Naive thymus-derived CD8-positive, alpha-beta T cell (primary cell): ENCODE measurements at places on chromosomes 12 and 14. TPM values are rescaled to one million over a fixed set of nuclear protein-coding genes. Genes with fewer than 3 reads are reported as not detected.

DNA sequence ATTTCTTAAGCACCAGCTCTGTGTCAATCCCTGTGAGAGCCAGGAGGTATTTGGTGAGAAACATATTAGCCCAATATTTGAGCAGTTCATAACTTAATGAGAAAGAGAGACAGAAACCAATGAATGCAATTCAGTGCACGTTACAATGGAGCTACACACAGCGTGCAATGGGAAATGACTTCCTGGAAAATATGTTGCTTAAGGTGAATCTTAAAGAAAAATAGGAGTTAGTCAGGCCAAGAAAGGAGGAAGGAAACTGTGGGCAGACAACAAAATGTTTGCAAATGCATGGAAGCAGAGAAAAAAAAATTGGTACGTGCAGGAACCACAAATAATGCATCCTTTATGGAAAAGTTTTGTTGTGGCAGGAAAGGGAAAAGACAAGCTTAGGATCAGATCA is 481.7 kb downstream of the BCAT1 start:
- no peak for DNase-seq
- no peak overlapping the region for H3K27ac ChIP-seq
- no peaks in the 10 kb centered on the region for H3K27me3 ChIP-seq

DNA sequence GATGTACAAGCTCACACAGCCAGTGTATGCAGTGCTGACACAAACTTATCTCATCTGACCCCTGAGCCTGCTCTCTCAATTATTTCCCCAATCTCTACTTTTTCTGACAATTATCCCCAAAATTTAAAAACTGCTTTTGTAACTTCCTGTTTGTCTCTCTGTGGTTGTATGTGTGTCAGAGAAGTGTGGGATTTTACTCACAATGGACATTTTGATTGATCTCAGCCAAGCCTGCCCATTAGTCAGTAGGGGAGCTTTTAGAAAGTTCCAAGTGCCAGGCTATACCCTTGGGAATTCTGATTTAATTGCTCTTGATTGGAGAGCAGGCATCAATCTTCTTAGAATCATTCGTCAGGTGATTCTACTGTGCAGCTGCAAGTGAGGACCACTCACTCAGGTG is 64.9 kb upstream of the LMNTD1 start:
- H3K27me3 ChIP-seq, result no peaks in the 10 kb centered on the region
- no peak overlapping the region for H3K4me3 ChIP-seq
- no peak overlapping the region for H3K27ac ChIP-seq
- peaks cover 2% of the 10 kb centered on the region for H3K4me1 ChIP-seq
- DNase-seq, result no peak
- H3K36me3 ChIP-seq, result peaks cover 3% of the 10 kb centered on the region

GRCh38 chr14:77279719-77280118 is 8.7 kb upstream of the NGB start:
- H3K36me3 ChIP-seq, result no peaks in the 10 kb centered on the region
- no peaks in the 10 kb centered on the region for H3K27me3 ChIP-seq
- DNase-seq, result no peak

GRCh38 chr12:52662918-52663229 is 10.9 kb upstream of the KRT2 start:
- H3K4me1 ChIP-seq, result peaks cover 17% of the 10 kb centered on the region
- no peaks in the 10 kb centered on the region for H3K27me3 ChIP-seq
- no peak for DNase-seq
- H3K4me3 ChIP-seq, result no peak overlapping the region
- no peak overlapping the region for H3K27ac ChIP-seq
- H3K36me3 ChIP-seq, result no peaks in the 10 kb centered on the region

GRCh38 chr14:40623643-40624042 is 983.0 kb upstream of the LRFN5 start:
- H3K4me3 ChIP-seq, result no peak overlapping the region
- DNase-seq, result no peak
- H3K36me3 ChIP-seq, result no peaks in the 10 kb centered on the region
- no peaks in the 10 kb centered on the region for H3K27me3 ChIP-seq

GRCh38 chr12:117124421-117125271 is 25.4 kb upstream of the TESC start:
- H3K36me3 ChIP-seq, result no peaks in the 10 kb centered on the region
- no peak overlapping the region for H3K4me3 ChIP-seq
- no peak overlapping the region for H3K27ac ChIP-seq
- no peaks in the 10 kb centered on the region for H3K4me1 ChIP-seq

DNA sequence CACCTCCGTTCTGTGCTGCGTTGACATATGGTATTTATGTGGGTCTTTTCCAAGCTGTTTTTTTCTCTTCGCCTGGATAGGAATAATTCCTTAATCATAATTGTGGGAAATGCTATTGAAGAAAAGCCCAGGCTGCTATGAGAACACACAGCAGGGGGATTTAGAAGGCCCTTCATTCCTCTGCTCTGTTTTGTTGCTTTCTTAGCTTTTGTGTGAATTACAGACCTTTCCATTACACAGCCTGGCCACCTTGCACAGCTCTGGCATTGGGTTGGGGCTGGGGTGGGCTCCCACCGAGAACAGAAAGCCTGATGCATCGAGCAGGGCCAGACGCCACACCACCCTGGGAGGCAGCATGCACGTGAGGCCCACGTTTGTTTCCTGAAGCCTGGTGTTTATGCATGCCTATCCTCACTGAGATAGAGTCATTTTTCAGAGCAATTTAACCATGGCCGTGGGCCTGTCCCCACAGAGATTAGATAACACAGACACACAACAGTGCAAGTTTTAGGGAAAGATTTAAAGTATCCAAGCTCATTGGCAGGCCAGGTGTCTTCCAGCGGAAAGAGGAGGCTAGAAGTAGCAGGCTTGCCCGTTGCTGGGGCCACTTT is 287.6 kb upstream of the PWP1 start:
- no peak overlapping the region for H3K4me3 ChIP-seq
- DNase-seq, result no peak
- H3K27me3 ChIP-seq, result no peaks in the 10 kb centered on the region
- peak overlapping the region; percentile 64 for H3K27ac ChIP-seq
- H3K36me3 ChIP-seq, result no peaks in the 10 kb centered on the region

- no peak for DNase-seq
- H3K27ac ChIP-seq, result no peak overlapping the region
- H3K4me1 ChIP-seq, result no peaks in the 10 kb centered on the region
- no peak overlapping the region for H3K4me3 ChIP-seq
Measured at GRCh38 chr14:67436006-67436866, 24.3 kb upstream of the PLEK2 start.

- H3K4me1 ChIP-seq, result no peaks in the 10 kb centered on the region
- H3K36me3 ChIP-seq, result no peaks in the 10 kb centered on the region
- H3K4me3 ChIP-seq, result no peak overlapping the region
Measured at GRCh38 chr12:122848471-122849351, 13.5 kb downstream of the HIP1R start.

DNA sequence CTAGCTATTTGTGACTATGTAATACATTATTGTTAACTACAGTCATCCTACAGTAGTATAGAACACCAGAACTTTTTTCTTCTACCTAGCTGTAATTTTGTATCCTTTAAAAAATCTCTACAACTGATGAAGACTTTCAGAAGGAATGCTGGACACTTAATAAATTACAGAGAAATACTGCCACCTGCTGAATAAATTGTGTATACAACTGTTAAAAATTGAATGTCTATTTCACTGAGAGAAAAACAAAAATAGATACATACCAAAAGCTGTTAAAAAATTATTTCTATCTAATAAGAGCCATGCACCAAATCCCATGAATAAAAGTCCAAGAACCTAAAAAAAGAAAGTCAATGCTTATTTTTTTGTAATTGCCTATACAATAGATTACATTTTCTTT is 6.6 kb downstream of the TSPAN19 start:
- H3K27ac ChIP-seq, result no peak overlapping the region
- peak; percentile 10 for DNase-seq
- H3K4me3 ChIP-seq, result no peak overlapping the region
- H3K36me3 ChIP-seq, result no peaks in the 10 kb centered on the region

DNA sequence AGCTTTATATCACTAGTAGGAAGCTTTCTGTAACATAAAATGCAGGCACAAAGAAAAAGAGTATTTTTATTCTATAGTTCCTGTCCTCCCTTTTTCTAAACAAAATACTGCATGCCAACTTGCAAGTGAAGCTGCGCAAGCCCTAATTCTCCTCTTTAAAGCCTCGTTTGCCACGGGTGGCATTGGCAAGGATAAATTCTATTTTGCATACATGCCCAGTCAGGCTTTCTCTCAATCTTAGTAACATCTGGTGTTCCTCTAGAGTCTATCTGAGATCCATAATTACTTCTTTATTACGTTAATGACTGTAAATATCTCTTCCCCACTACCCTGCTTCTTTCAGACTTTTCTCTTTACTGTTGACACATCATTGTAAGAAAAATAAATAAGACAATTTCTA is 97.1 kb upstream of the DAAM1 start:
- H3K36me3 ChIP-seq, result no peaks in the 10 kb centered on the region
- H3K4me3 ChIP-seq, result no peak overlapping the region
- no peaks in the 10 kb centered on the region for H3K4me1 ChIP-seq
- H3K27me3 ChIP-seq, result peaks cover 12% of the 10 kb centered on the region

DNA sequence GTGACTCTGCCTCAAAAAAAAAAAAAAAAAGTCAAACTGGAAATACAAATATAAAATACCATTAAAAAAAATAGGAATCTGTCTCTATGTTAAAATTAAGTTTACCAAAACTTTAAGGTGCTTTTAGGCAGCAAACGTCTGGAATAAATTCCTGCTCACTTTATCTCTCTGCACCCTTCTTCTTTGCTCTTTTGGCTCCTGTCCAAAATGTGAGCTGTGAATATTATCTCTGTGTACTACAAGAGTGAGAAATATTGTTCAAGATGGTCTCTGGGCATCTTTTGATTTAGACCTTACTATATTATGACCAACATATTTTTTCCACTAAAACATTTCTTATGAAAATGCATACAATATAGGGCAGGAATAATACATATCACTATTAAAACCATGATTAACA is 63.7 kb downstream of the PUS7L start:
- H3K36me3 ChIP-seq, result no peaks in the 10 kb centered on the region
- DNase-seq, result no peak
- H3K27ac ChIP-seq, result no peak overlapping the region
- no peaks in the 10 kb centered on the region for H3K4me1 ChIP-seq
- H3K27me3 ChIP-seq, result peaks cover 4% of the 10 kb centered on the region

GRCh38 chr14:48504921-48505320 is 829.5 kb upstream of the MDGA2 start:
- H3K4me1 ChIP-seq, result no peaks in the 10 kb centered on the region
- no peak overlapping the region for H3K27ac ChIP-seq
- H3K36me3 ChIP-seq, result no peaks in the 10 kb centered on the region
- no peak overlapping the region for H3K4me3 ChIP-seq
- no peak for DNase-seq

DNA sequence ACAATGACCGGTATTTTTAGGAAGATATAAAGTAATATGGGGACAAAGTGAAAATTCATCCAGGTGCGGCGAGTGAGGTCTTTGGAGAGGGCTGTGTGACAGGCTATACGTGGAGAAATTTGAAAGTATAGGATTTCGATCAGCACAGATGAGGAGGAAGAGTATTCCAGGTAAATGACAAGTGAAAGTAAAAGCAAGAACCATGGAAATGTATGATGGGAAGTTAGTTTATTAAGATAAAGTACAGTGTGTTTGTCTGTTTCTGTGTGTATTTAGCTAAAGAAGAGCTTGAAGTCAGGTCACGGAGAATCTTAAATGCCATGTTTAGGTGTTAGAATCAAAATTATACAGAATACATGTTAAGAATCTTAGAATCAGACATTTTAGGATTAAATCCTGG is 239.0 kb downstream of the CPNE8 start:
- H3K36me3 ChIP-seq, result no peaks in the 10 kb centered on the region
- DNase-seq, result no peak
- no peak overlapping the region for H3K27ac ChIP-seq
- no peak overlapping the region for H3K4me3 ChIP-seq
- no peaks in the 10 kb centered on the region for H3K4me1 ChIP-seq

DNA sequence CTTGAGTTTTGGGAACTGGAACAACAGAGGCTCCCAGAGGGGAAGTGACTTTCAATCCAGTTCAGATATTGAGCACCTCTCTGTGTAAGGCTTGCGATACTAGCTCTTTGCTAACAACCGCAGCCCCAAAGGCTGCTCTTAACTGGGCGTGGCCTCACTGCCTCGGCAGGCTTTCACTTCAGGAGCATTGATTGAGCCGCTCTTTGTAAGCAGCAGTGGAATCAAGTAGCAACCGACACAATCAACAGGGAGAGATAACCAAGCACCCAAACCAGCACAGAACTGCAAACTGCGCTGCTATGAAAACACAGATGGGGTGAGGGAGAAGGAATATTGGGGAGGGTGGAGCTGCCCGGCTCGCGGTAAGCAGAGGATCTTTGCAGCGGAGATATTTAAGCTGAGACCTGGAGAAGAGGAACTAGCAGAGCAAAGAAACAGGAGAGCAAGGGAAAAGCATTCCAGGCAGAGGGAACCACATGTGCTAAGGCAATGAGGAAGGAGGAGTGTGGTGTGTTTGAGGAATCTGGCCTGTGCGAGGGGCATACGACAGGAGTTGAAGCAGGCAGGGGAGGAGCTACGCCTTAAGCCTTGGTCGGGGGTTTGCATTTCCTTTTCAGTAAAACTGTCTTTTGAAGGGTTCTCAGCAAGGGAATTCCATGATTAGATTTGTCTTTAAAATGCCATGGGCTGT is 17.3 kb upstream of the YY1 start:
- no peak overlapping the region for H3K27ac ChIP-seq
- DNase-seq, result peak; percentile 64
- no peak overlapping the region for H3K4me3 ChIP-seq
- peaks cover 16% of the 10 kb centered on the region for H3K4me1 ChIP-seq

GRCh38 chr12:58575256-58575655 is 345.0 kb downstream of the LRIG3 start:
- H3K36me3 ChIP-seq, result no peaks in the 10 kb centered on the region
- H3K27ac ChIP-seq, result no peak overlapping the region
- DNase-seq, result no peak
- no peaks in the 10 kb centered on the region for H3K4me1 ChIP-seq

DNA sequence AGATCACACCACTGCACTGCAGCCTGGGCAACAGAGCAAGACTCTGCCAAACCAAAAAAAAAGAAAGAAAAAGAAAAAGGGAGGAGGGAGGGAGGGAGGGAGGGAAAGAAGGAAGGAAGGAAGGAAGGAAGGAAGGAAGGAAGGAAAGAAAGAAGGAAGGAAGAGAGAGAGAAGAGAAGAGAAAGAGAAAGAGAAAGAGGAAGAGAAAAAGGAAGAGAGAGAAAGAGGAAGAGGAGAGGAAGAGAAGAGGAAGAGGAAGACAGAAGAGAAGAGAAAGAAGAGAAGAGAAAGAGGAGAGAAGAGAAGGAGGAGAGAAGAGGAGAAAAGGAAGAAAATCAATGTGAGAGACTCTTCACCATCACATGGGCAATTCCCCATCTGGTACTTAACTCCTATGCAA is 57.6 kb upstream of the CRACR2A start:
- DNase-seq, result no peak
- no peaks in the 10 kb centered on the region for H3K27me3 ChIP-seq
- H3K4me1 ChIP-seq, result peaks cover 5% of the 10 kb centered on the region
- peak overlapping the region; percentile 71 for H3K27ac ChIP-seq

GRCh38 chr12:53227341-53227740 is 4.7 kb downstream of the RARG start:
- no peak overlapping the region for H3K4me3 ChIP-seq
- H3K27me3 ChIP-seq, result no peaks in the 10 kb centered on the region

The FBLN5 gene
- total RNA-seq, result 8.1 TPM

The ARMH4 gene
- total RNA-seq, result not detected

The OR4K15 gene
- not detected for total RNA-seq

The ADAMTS20 gene
- total RNA-seq, result not detected

The ACSS3 gene
- not detected for total RNA-seq
